ENCODE measurements at places on chromosomes 5 and 9.

DNA sequence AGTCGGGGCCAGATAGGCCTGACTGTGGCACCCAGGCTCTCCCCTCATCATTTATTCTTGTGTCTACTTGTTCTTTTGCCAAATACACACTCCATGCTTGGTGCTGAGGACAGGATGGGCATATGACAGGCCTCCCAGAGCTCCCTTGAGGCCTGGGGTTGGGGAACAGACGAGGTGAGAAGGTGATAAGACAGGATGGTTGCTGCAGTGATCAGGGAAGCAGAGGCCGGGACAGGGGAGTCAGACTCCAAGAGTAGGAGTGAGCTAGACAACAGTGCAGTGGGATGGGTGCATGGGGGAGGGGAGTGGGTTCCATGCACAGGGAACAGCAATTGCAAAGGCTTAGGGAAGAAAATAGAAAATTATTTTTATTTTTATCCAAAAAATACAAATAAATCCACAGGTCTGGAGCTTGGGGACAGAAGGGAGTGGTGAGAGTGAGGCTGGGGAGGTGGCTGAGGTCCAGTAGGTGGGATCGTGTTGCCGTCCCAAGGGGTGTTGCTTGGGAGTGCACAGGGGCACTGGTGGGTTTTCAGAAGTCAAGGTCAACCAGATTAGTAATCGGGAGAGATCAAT lies 3.4 kb upstream of the AMBP start:
- DNase-seq, result no peak

- DNase-seq, result no peak
These were observed 26.2 kb upstream of the TNIP1 start for GRCh38 chr5:151107084-151107483.

GRCh38 chr5:10975945-10976344 lies 214.9 kb upstream of the DAP start:
- DNase-seq, result no peak

DNA sequence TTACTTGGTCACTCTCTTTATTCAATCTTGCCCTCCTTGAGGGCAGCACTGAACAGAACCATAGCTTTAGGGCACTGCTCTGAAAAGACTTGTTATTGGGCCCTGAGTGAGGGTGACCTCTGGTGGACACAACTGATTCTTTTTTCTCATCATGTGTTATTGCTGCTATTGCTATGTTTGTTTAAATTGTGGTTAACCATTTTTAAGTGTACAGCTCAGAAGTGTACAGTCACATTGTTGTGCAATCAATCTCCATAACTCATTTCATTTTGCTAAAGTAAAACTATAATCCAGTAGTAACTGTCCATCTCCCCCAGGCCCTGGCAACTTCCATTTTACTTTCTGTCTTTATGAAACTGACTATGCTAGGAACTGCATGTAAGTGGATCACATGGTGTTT lies 351.1 kb upstream of the RIOK2 start:
- no peak for DNase-seq

- DNase-seq, result no peak
These were observed 114.6 kb upstream of the ADAMTSL1 start for GRCh38 chr9:18359335-18359734.

DNA sequence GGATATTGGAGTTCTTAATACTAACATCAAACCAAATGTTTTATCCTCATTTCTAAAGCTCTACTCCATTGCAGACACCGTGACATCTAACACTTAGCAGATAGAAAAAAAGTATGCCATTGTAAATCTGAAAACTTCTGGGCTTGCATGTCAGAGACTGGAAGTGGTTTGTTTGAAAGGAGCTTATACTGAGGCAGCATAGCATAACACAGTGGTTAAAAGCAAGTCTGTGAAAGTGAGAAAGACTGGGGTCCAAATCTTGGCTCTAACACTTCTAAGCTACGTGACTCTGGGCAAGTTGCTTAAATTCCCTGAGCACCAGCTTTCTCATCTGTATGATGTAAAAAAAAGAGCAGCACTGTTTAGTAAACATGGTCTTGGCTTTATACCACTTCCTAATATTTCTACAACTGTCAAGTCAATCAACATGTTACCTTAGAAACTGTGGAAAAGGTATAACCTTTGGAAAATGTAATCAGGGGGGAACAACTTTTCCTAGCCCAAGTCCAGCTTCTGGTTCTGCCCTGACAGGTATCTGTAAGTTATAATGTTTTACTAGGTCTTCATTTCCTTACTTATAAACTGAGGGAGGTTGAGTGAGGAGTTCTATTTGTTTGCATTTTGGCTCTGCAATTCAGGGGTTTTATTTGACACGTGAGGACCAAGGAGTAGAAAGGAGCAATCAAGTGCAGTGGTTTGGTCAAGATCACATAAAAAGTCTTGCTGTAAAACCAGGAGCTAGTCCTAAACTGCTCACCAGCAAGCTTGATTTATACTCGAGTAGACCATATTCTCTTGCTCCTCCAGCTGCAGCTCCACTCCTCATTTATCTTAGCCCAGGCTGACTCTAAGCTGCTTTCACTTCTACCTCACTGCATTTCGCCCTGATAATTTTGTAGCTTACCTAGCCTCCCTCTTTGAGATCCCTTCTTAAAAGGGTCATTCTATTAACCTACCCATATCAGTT lies 541.0 kb downstream of the RAB3C start:
- no peak for DNase-seq

DNA sequence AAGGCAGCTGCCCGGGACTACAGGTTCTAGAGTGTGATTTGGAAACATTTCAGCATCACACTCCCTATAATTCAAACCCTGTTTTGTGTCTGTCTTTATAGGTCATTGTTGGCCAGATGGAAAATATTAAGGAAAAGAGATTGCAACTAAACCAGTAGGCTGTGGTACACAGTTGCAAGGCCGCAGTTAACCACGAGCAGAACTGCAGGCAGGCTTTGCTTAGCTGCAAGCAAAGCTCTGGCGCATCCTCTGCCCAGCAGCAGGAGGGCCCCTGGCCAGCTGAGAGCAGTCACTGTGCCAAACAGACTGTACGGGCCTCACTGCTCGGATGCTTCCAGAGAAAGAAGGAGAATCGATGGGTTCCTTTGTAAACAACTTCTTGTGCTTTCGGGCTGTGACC lies 204.5 kb downstream of the DENND1A start:
- DNase-seq, result no peak

Measured in activated naive CD4-positive, alpha-beta T cell treated with Interleukin-2 at 50 U/mL for 16 hours (primary cell).